ENCODE measurements at places on chromosomes 3 and 15.

GRCh38 chr3:112638327-112639020 is 2.5 kb downstream of the CCDC80 start:
- DNase-seq = peak; percentile 33

GRCh38 chr3:104961851-104962250 is 404.9 kb upstream of the ALCAM start:
- no peak for DNase-seq

- DNase-seq = no peak
Observed at GRCh38 chr3:43814461-43814860, 123.7 kb downstream of the ABHD5 start.

GRCh38 chr3:38542401-38543298 is 46.5 kb downstream of the EXOG start:
- DNase-seq = no peak

DNA sequence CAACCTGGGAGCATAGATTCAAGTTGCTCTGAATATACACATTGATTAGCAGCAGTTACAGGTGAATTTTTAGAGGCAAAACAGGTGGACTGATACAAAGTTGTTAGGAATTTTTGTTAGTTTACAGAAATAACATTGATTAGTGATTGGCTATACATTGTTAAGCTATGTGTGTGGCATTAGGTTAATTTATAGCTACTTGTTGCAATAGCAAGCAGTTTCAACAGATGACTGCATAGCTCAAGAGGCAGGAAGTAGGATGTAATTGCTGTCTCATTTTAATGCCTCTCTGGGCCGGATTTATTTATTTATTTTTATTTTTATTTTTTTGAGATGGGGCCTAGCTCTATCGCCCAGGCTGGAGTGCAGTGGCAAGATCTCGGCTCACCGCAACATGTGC is 99.7 kb downstream of the TCF12 start:
- no peak for DNase-seq

GRCh38 chr3:100033903-100034471 is 80.3 kb downstream of the FILIP1L start:
- no peak for DNase-seq

DNA sequence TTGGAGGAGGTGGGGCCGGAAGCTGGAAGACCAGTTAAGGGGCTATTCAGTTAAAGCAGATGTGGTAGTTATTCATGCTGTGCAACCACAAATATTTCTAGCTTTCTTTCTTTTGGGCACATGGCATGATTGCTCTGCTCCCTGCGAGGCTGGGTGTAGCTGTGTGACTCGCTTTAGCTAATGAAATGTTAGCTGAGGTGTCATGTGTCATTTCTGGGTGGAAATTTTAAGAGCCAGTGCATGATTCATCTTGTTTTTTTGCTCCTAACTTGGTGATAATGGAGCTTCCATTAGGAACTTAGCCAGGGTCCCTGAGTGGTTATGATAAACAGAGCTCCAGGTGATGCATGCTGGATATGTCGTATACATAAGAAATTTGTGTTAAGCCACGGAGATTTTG is 300.6 kb downstream of the SATB1 start:
- peak; percentile 85 for DNase-seq

GRCh38 chr15:50137330-50137761 is 18.3 kb upstream of the ATP8B4 start:
- peak; percentile 91 for DNase-seq

- DNase-seq = no peak
Observed at GRCh38 chr3:50777680-50778079, 103.0 kb downstream of the DOCK3 start.

- no peak for DNase-seq
Observed at GRCh38 chr3:177429771-177430170, 232.5 kb upstream of the TBL1XR1 start.

DNA sequence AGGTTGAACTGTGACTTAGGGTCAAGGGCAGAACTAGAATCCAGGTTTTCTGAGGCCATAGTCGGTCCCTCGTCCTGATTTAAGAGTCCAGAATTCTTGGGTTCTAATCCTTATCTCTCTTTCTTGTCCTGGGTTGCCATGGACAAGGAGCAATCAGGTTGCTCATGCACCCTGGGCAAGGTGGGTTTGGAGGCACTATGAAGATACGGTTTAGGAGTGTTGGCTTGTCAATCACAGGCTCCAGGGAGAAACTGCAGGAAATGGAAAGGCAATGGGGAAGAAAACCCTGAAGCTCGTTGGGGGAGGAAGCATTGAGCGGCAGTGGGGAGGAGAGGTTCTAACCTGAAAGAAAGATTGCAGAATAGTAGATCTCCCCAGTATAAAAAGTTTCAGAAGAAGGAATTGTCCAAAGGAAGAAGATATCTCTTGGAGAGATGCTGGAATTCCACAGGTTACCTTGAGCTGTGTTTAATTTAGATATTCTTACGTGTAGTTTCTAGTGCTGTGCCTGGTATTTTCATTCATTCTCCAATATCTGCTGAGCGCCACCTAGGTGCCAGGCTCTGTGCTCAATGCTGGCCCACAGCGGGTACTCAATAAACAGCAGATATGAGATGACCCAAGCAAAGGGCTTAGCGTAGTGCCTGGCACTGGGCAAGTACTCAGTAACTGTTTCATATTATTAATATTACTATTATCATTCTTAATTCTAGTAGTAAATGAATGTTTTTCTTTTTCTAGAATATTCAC is 2.0 kb downstream of the ACAN start:
- DNase-seq = no peak

- DNase-seq = no peak
Observed at GRCh38 chr3:43644443-43644842, 22.6 kb upstream of the ANO10 start.

DNA sequence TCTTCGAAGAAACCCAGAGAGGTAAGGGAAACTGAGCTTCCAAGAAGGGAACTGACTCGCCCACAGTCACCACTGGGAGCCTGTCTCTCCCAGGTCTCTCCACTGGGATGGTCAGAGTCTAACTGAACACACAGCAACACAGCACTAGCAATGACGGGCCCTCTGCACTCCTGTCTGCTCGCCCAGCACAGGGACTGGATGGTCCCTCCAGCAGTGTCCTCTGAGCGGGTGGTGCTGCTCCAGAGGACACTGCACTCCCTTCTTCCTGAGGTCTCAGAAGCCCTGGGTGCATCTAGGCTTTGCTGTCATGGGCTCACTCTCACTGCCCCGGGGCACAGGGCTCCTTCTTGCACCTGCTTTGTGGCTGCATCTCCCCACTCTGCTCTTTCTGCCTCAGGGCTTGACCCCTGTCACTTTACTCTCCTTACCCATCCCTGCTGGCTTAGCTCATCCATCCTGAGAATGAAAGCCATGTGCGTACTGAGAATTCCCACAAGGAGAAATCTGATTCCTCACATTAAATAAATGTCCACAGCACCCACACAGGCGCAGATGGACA is 356.6 kb downstream of the GABRG3 start:
- DNase-seq = no peak

GRCh38 chr3:132898141-132898540 is 140.1 kb upstream of the TMEM108 start:
- no peak for DNase-seq

- no peak for DNase-seq
Observed at GRCh38 chr15:71444866-71445590, 329.8 kb downstream of the THSD4 start.

DNA sequence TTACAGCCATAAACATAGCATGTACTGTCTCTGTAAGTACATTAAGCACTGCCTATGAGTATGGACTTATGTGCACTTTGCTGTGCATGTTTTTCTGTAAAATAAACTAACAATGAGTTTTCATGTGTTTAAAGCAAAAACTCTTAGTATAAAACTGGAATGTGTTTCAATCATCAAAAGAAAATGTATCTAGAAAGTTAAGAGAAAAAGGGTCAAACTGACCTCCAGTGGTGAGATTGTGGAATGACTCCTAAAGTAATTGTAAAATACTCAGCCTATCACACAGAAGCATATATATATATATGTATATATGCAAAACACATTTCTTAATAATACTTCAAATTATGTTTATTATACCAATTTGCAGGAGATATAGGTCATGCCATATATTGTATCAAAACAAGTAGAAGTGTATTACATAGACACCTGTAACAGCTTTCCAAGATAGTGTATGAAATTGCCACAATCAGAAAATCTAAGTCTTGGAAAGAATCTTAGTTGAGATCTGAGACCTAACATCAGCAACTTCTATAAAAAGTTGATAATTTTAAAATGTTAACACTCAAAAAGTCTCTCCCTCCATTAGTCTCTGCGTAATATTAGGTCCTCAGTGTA is 199.6 kb downstream of the FMN1 start:
- peak; percentile 49 for DNase-seq

GRCh38 chr15:76011627-76012551 is at the start of gene NRG4:
Gene NRG4 (minus strand): TSS chr15:76012424. CDS start chr15:76011230, 1,194 bp downstream.
- peak; percentile 1 for DNase-seq

DNA sequence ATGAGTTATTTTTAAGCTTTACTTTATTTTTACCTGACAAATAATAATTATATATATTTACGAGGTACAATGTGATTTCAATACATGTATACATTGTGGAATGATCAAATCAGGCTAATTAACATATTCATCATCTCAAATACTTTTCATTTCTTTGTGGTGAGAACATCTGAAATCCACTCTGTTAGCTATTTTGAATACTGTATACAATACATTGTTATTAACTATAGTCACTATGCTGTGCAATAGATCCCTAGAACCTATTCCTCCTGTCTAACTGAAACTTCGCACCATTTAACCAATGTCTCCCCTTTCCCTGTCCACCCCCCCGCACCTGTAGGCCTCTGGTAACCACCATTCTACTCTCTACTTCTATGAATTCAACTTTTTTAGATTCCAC is 7.9 kb upstream of the SPPL2A start:
- DNase-seq = no peak

DNA sequence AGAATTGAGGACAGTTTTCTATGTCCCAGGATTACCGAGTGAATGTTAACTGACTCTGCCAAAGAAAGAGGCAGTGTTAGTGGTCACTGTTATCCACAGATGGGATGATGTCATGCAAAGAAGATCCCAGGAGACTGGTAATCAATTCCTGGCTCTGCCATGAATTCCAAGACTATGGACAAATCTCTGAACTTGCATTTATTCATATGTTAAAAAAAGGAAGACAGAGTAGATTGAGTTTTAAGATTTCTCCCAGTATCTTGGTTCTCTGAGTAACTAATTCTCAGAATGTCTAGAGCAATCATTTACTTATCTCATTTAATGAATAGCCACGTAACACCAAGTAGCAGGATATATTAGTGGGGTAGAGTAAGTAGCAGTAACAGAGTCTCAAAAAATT is 11.5 kb upstream of the MAP3K13 start:
- DNase-seq = peak; percentile 22

DNA sequence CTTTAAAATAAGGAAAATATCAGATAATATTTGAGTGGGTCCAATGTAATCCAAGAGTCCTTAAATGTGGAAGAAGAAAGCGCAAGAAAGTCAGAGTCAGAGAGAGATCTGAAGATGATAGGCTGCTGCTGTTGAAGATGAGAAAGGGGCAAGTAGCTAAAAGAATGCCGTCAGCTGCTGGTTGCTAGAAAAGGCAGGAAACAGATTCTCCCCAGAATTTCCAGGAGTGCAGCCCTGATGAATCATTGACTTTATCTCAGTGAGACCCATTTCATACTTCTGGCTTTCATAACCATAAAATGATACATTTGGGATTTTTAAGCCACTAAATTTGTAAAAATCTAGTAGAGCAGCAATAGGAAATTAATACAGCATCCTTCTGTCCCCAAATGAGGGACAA is 7.5 kb upstream of the CHMP2B start:
- DNase-seq = no peak

DNA sequence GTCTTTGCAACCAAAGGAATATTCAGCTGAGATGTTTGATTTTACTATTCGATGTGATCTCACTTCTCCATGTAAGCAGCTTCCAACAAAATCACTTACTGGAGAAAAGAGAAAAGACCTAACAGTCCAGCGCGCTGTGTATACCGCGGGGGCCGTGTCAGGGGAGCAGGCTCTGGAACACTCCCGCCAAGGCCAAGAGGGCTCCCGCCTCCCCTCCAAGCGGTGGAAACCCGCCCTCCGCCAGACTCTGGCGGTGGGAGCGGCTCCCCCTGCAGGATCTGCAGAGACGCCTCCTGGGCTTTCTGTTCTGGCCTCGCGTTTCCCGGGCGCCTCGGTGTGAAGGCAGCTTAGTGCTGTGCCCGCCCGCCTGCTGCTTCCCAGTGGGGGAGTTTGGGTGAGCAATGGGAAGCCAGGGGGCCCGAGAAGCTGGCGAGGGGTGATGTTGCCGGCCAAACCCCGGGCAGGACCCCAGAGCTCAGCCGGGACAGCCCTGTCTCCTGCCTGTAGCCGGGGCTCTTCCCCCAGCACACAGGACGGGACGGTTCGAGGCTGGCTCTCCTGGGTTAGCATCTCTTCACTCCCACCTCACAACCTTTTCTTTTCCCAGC is 36.3 kb downstream of the CHST14 start:
- peak; percentile 90 for DNase-seq

GRCh38 chr3:151210676-151211381 is 7.8 kb upstream of the GPR171 start:
- DNase-seq = no peak

DNA sequence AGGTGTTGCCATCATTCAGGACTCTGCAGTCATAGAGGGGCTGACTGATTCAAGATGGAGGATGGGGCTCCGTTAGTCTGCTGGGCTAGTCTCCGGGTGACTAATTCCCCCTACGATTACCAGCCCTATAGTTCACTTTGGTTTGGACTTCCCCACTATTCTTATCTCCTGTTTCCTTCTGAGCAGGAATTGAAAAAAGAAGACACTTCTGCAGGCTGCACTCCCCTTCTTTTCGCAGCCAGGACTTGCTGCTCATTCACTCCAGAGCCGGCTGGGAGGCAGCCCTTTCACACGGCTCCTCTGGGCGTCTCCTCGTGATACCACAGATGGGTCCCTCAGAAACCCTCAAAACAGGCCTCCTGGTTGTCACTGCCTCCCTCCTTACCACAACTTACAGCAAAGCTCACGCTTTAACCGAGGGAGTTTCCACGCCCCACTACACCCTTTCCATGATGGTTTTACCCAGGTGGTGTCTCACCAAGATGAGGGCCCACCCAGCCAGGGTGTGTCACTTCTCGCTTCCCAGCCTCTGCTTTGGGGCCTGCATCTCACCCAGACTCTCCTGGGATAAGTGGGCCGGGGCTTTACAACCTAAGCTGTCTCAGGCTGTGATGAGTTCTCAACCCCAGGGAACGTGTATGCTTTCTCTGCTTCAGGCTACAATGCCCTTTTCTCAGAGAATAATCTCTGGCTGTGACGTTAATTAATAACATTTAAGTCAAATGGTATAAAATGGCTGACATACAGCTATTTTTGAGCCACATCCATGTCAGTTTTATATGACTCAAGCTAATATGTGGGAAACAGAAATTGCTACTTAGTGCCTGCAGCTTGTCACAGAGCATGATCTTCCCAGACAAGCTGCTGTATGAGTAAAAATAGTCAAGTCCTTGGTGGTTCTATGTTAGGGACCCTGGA is 11.9 kb downstream of the CX3CR1 start:
- DNase-seq = no peak

- DNase-seq = no peak
Observed at GRCh38 chr3:187744169-187745151, 808 bp downstream of the BCL6 start.

Data from AG08395 (cell line).